ENCODE measurements at places on chromosomes 3 and 15.

GRCh38 chr3:26015752-26016151, 225.9 kb downstream of the OXSM start:
- DNase-seq = no peak

DNA sequence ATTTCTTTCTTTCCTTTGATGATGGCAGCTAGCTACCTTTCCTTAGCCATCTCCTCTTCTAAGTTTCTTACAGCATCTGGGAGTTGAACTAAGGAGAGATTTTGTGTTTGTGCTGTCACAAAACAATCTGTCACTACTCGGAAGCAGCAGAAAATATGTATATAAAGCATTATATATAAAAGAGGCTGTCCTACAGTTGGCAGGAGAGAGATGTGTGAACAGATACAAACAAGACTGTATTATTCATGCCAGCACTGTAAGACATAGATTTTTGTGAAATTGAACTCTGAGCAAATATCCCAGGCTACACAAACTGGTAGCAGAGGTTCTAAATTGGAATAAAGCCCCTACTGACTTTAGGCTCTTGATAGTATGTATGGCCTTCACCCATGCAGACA, 577.5 kb upstream of the NECTIN3 start:
- no peak for DNase-seq

GRCh38 chr15:31111091-31111647, 9.6 kb upstream of the TRPM1 start:
- no peak for DNase-seq

DNA sequence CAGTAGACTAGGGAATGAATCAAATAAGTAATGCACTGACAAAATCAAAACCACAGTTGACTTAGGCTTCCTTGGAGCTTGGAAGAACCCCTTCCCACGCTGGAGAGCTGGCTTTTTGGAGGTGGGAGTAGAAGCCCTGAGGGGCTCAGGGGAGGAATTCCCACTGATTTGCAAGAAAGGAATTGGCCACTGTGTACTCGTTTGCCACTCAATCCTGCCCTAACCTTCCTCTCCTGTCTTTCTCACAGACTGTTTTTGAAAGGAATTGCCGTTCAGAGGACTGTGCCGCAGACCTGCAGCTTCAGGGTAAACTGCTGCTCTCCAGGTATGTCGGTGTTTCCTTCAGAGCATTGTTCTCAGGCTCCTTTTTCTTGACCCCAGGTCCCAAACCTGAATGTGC, 208.2 kb upstream of the CTDSPL start:
- no peak for DNase-seq

- no peak for DNase-seq
Measured at GRCh38 chr3:3356846-3357245, 177.4 kb upstream of the CRBN start.
